Inflammatory macrophage (primary cell): ENCODE measurements at places on chromosomes 5 and 9.

GRCh38 chr5:109857405-109858031 lies 167.8 kb downstream of the MAN2A1 start:
- DNase-seq: no peak

GRCh38 chr9:7315746-7316145 lies 483.8 kb downstream of the DMAC1 start:
- no peak for DNase-seq

- DNase-seq: peak; percentile 88
These were observed 81.3 kb downstream of the RAPGEF1 start for GRCh38 chr9:131658377-131659129.

- no peak for DNase-seq
These were observed 131.9 kb downstream of the DCP2 start for GRCh38 chr5:113108485-113108884.

- DNase-seq: no peak
These were observed 4.1 kb downstream of the SNCB start for GRCh38 chr5:176625966-176626875.
